Glutamatergic neuron (in vitro differentiated cells): ENCODE measurements at places on chromosomes 7 and 10.

- no peak for DNase-seq
These were observed 35.9 kb downstream of the LRRC4 start for GRCh38 chr7:127995156-127995880.

DNA sequence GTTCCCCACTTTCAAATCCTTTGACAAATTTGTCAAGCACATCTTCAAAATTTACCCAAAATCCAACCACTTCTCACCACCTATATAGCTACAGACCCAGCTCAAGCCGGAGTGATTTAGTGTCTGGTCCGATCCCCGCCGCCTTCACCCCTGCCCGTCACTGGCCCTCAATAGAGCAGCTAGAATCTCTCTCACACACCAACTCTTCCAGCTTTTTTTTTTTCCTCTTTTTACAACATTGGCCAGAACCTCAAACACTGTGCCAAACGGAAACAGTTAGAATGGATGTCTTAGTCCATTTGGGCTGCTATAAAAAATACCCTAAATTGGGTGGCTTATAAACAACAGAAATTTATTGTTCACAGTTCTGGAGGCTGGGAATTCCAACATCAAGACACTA is 41.1 kb upstream of the TMEM72 start:
- DNase-seq, result no peak

DNA sequence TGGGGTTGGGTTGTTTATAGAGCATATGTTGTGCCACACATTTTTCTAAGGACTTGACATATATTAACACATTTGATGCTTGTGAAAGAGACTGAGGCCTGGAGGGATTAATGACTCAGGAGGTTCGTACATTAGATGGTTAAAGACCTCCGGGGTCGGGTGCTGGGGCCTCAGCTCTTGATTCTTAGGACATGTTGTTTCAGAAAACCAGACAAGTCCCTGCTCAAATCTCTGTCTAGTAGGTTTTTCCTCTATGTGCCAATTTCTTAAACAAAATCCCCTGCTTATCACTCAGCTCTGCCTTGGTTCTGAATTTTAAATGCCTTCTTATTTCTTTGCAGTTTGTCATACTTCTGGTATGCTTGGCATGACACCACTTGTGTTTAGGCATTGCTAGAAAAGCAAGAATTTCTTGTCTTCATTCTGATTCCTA is 5.8 kb downstream of the UPP1 start:
- no peak for DNase-seq

- DNase-seq, result no peak
These were observed 163.5 kb downstream of the PARD3 start for GRCh38 chr10:34651416-34652195.

GRCh38 chr10:79346012-79346340 is 1.3 kb upstream of the PPIF start:
- DNase-seq, result no peak

- DNase-seq, result no peak
These were observed 161.4 kb upstream of the MDFIC start for GRCh38 chr7:114760477-114760876.

GRCh38 chr7:108045154-108045553 is 42.2 kb upstream of the LAMB1 start:
- no peak for DNase-seq

- DNase-seq, result no peak
These were observed 6.8 kb downstream of the TACR2 start for GRCh38 chr10:69409968-69410367.

GRCh38 chr10:99711129-99711719 is 20.7 kb downstream of the COX15 start:
- no peak for DNase-seq

- DNase-seq, result no peak
These were observed 1.7 kb downstream of the DDX21 start for GRCh38 chr10:68957654-68958053.

DNA sequence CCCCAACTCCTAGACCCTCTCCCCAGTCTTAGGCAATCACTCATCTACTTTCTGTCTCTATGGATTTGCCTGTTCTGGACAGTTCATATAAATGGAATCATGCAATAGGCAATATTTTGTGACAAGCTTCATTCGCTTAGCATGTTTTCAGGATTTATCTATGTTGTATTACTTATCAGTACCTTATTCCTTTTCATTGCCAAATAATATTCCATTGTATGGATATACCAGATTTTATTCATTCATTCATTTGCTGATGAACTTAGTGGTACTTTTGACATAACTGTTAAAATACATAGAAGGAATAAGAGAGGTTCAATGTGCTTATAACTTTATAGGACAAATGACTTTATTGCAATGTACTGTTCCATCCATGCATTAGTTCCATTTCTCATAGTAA is 231.0 kb downstream of the SNX10 start:
- DNase-seq, result no peak

DNA sequence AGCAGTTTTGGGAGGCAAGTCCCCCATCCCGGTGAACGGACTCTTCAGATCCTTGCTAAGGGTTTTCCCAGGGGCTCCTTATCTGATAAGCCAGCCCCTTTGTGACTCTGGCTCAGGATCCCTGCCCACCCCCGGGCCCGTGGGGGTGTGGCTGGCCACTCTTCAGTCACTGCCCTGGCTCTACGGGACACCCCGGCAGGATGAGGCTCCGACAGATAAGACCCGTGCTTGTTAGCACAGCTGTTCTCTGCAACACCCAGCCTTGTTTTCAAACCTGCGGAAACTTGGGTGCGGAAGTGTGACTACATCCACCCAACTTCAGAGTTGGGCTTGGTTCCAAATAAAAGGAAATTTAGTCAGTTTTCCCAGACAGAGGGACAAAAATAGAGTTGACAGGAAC is 66.7 kb upstream of the PODXL start:
- no peak for DNase-seq

GRCh38 chr10:57844387-57844998 is 423.2 kb downstream of the IPMK start:
- DNase-seq, result no peak

DNA sequence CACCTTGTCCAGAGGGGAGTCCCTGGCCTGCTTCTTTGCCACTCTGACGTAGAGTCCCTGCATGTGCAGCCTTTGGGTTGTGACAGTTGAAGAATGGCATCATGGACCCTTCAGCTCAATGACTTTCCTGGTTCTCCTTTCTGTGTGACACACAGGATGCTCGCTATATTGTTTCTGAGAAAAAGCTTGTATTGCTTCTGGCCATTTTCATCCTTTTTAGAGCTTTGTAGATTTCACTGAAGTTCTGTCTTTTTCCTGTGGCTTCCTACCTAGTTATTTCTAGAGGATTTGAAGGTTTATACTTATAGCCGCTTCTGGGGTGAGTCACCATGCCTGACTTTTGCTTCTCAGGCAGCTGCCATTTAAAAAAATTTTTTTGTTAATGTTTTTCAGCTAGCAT is 27.0 kb downstream of the SND1 start:
- DNase-seq, result no peak

- no peak for DNase-seq
These were observed 16.6 kb upstream of the FGFR2 start for GRCh38 chr10:121614613-121615434.

DNA sequence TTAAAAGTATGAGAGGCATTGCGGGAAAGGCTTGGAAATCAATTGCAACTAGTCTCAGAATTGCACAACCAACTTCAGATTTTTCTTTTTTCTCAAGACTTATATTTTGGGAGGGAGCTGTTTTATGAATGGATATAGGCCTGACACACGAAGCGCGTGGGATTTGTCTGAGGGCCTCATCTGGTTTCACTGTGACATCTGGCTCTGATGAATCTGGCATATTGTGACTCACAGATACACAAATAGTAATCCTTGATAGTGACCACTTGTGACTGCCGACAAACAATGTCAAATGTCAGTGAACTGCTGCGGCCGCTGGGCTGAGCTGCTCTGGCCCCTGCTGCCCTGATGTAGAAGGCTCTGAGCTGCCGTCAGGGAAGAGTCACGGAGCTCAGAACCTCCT is 655.1 kb downstream of the INHBA start:
- no peak for DNase-seq

GRCh38 chr10:113609704-113610108 is 54.1 kb downstream of the NRAP start:
- DNase-seq, result no peak

DNA sequence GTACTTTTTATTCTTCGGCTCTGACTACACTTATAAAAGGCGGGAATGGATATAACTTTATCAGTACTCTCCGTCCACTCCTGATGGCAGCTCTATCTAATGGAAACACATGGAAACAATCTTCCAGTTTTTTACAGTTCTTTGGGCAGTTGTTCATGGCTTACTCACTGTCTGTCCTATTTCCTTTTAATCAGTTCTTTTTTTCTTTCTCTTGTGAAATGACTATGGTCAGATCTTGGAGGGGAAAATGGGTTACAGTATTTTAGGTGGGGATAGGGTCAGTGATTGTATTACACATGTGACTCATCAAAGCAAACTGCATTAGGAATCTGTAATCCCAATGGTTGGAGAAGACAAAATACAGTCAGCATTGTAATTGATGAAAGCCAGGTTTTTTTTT is 112.4 kb downstream of the BICC1 start:
- DNase-seq, result no peak

GRCh38 chr7:157964521-157964920 is 623.1 kb downstream of the PTPRN2 start:
- no peak for DNase-seq

- DNase-seq, result no peak
These were observed 3.2 kb upstream of the MRPS24 start for GRCh38 chr7:43872406-43873110.

GRCh38 chr7:93890041-93890463 is 501 bp downstream of the TFPI2 start:
- peak; percentile 48 for DNase-seq

GRCh38 chr7:137753948-137754851 is 92.6 kb downstream of the DGKI start:
- DNase-seq, result peak; percentile 28

DNA sequence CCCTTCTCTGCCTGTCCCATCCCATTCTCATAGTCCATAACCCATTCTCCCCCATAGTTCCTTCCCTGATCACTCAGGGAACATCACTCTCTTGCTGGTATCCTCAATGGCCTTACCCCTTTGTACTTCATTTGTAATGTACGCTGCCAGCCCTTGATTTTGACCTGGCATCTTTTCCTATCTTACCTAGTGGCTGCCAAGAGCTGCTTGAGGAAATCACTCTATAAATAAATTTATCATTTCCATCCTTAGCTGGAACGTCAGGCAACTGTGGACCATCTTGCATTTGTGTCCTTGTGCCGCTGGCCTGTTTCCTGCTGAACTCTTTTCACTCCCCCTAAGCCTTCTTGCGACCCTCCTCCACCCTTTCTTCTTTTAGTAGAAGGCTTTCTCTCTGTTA is 14.0 kb downstream of the CDK14 start:
- DNase-seq, result no peak

DNA sequence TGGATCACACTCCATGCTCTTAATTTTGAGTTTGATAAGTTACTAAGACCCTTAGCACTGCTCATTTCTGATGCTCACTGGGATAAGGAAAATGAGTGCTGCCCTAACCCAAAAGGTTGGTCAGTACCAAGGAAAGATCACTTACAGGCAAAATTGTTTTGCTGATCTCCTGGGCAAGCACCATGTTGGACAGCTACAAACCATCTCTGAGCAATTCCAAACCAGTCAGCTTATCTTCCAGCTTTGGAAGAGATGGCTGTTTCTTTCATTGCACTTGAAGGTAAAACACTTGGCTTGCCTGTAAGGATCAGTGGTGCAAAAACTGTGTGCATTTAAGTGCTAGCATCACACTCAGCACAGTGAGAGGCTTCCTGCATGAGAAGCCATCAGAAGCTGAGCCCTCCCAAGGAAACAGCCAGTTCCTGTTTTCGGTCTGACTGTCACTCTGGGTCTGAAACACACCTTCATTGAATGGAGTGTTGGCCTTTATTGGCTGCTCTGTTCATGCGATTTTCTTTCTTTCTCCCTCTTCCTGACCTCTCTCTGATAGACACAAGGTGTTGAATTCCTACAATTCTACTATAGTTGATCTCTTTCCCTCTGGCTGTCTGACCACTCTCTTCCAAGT is 126.4 kb upstream of the GHITM start:
- no peak for DNase-seq

DNA sequence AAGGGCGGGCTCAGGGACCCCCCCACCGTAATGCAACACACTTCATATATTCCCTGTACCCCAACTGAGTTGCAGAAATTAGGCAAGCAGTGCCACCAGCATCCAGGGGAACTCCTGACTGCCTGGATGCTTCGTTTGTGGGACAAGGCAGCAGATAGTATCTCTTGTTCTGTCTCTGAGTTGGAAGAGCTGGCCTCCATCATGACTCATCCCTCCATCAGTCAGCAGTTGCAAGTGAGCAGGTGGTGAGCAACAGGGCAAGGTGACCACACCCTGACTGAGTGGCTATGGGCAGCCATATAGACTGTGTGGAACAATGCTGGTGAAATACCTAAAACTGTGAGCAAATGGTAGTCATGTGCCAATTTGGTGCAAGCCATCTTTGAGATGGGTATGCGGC is 22.8 kb upstream of the ADAMTS14 start:
- no peak for DNase-seq

DNA sequence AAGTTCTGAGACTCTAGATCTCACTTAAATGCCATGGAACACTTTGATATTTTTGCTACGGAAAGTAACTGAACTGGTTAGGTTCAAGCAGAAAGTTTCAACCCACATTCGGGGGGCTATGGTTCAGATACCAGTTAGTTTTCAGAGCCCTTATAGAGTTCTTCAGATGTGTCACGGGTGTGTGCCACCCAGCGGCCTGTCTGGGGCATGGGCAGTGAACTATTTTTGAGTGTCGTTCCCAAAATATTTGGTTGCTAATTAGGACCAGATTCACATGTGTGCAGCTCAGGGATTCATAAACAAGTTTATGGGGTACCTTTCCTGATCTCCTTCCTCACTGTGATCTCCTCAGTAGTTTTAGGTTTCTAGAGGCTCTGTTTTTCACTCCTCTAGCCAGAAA is 271.9 kb downstream of the C7orf25 start:
- DNase-seq, result no peak

GRCh38 chr7:78173666-78174065 is 375.1 kb downstream of the PHTF2 start:
- no peak for DNase-seq
